CD8-positive, alpha-beta memory T cell (primary cell): ENCODE measurements at places on chromosomes 2 and 18.
A peak's percentile ranks its signal among the peaks of the same experiment; 100 is the strongest.

- DNase-seq = no peak
Observed at GRCh38 chr2:134169788-134170187, 84.1 kb upstream of the MGAT5 start.

DNA sequence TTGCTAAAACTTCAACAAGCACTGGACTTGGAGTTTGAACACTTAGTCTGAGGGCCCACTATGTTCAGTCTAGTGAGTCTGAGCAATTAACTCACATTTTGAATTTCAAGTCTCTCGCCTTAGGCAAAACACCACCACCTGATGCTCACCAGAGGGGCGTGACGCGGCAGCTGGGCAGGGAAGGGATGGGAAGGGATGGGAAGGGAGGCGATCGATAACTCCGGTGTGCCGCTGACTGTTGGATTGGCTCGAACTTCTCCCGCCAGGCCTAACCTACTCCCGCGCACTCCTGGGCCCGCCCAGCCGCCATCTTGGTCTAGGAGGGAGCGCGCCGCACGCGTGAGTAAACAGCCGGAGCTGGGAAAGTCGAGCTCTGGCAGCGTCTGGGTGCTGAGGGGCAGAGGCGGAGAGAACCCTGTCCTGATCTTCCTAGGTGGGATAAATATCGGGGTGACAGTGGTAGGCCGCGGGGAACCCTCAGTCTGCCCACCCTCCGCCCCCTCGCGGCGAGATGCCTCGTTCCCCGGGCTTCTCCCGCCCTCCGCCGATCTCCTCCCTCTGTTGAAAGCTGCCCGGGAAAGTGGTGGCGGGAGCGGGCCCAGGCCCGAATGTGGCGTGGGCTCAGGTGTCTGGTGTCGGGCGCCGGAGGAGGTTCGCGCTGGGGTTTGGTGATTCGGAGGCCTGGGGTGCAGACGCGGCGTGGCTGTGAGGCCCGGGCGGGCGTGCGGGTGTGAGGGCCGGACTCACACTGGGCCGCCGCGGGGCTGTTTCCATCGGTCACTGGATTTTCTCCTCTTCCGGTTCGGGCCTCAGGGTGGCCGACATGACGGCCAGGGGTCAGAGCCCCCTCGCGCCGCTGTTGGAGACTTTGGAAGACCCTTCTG, at the start of gene RIF1:
Gene RIF1, plus strand, starts transcription at position 302 of the 884 bp plus-strand sequence. Its CDS starts 522 bp downstream, at position 824.
- peak; percentile 54 for DNase-seq

DNA sequence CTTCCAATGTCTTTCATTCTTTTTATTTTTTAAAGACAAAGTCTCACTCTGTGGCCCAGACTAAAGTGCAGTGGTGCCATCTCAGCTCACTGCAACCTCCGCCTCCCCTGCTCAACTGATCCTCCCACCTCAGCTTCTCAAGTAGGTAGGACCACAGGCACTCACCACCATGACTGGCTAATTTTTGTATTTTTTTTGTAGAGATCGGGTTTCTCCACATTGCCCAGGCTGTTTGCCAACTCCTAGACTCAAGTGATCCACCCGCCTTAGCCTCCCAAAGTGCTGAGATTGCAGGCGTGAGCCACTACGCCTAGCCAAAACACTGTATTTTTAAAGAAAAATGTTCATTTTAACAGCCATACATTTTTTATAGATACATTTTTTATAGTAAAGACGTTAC, 12.7 kb downstream of the GCKR start:
- DNase-seq = no peak

DNA sequence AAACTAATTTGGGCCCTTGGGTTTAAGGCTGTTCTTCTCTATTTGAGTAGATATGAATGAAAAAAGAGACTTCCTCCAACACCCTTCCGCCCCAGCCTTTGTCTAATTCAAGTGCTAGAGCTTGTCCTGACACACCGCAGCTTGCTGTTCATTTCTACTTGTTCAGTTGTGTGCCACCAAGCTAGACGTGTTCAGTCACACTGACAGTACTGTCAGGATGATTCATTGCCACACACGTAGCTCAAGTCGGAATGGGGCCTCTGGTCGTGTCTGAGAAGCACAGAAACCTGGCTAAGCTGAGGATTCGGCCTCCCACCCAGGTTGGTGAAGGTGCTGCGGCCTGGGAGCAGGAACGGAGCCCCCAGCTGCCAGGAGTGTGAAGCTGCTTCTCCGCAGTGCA, 45.6 kb upstream of the INHBB start:
- no peak for DNase-seq

- no peak for DNase-seq
Observed at GRCh38 chr2:205913668-205914067, 172.3 kb downstream of the INO80D start.
